ENCODE measurements at places on chromosomes 3 and 15.

DNA sequence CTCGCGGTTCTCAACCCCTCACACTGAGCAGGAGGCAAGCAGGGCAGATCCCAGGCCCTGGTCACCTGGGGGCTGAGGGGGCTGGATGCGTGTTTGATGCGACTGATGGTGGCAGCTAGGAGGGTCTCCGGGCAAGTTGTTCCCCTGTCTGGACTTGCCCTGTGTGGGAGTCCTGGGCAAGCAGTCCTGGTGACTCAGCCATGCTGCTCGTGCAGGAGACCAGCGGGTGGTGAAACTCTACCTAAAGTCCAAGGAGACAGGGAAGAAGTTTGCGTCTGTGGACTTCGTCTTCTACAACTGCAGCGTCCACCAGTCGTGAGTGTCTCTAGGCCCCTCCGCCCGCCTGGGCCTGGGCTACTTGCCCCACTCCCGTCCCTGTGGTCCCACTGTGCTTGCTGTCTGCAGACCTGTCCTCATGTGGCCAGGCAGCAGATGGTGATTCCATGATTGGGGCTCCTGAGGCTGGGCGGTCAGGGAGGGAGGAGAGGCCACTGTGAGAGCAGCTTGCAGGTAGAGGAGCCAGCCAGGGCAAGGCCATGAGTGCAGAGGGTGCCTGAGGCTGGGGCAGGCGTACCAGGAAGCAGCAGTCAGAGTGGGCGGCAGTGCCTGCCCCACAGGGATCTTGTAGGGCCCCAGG lies 23.1 kb downstream of the PLXNA1 start:
- DNase-seq: no peak

GRCh38 chr3:28206479-28206878 lies 34.9 kb upstream of the CMC1 start:
- no peak for DNase-seq

GRCh38 chr3:9730657-9731205 lies 804 bp upstream of the BRPF1 start:
- DNase-seq: no peak

DNA sequence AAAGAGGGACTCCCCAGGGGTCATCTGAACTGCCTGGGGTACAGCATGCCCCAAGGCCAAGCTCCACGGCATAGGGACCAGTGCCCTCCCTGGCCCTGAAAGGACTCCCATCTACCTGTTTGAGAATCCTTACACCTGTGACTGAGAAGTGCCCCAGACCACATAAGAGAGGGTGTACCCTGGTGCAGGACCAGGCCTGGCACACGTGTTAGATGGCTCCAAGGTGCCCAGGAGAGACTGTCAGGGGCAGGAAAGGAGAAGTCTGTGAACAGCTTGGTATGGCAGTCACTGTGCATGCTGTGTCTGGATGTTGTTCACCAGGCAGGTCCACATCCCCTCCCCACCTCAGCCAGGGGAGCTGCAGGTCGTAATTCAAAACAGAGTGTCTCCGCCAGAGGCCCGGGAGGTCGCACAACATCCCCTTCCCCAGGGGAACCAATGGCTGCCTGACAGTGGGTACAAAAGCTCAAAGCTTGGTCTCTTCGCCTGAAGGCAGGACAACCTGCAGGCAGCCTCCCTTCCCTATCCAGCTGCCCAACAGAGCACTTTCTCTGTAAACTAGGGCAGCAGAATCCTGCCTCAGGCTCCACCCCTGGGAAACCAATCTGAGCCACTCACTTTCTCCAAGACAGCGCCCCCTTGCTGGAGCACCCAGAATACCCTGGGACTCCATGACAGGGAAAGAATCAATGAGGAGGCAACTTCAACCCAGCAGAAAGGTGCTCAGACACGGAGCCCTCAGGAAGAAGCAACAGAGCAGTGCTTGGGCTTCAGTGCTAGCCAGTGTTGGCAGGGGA lies 3.9 kb downstream of the NUP210 start:
- no peak for DNase-seq

DNA sequence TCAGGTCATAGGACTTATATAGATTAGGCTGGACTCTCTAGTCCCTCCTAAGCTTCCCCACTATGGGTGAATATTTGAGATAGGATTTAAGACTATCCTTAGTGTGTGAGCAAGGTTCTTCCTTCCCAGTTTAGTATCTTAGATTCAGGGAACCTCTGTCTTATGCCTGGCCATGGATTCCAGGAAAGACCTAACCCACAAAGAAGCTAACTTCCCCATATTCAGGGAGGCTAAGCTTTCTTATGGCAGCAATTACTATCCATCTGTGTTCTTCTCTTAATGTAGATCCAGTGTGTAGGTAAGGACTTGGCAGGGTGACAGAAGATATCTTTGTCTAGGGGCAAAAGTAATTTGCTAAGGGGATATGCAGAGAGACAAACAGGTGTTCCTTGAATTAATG lies 25.5 kb upstream of the PIK3R4 start:
- DNase-seq: no peak

GRCh38 chr15:40928821-40929659 lies at the start of gene DLL4:
Gene DLL4 (plus strand): TSS chr15:40929340. CDS start chr15:40929669, 329 bp downstream.
- DNase-seq: no peak

DNA sequence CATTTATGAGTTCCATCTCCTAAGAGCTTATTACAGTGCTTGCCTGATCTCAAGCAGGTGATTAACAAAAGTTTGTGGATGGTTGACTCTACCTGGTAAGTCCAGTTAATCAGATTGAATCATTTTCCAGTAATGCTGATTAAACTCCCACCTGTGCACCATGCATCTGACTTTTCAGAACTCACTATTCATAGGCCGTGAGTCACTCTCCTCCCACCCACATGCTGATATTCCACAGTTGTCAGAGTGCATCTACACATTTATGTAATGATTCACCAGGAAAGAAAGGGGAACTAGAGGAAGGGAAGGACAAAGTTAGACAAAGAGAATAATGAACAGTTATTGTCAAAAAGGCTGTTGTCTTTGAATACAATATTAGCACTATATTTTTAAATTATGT lies 106.2 kb upstream of the UBE3A start:
- no peak for DNase-seq

DNA sequence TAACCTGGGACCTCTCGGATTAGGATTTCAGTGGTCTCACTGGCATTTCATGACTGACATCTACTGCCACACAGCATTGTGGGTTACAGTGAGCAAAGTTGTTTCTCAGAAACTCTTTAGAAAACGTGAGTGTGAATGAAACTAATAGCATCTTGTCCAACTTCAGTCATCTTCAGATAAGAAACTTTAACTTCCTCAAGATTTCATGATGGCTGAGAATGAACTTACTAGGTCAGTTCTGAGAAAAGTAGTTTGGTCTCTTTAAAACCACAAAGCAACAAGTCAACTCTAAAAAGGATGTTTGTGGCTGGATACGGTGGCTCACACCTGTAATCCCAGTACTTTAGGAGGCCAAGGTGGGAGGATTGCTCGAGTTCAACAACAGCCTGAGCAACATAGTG lies 14.2 kb upstream of the HOMER2 start:
- DNase-seq: no peak

DNA sequence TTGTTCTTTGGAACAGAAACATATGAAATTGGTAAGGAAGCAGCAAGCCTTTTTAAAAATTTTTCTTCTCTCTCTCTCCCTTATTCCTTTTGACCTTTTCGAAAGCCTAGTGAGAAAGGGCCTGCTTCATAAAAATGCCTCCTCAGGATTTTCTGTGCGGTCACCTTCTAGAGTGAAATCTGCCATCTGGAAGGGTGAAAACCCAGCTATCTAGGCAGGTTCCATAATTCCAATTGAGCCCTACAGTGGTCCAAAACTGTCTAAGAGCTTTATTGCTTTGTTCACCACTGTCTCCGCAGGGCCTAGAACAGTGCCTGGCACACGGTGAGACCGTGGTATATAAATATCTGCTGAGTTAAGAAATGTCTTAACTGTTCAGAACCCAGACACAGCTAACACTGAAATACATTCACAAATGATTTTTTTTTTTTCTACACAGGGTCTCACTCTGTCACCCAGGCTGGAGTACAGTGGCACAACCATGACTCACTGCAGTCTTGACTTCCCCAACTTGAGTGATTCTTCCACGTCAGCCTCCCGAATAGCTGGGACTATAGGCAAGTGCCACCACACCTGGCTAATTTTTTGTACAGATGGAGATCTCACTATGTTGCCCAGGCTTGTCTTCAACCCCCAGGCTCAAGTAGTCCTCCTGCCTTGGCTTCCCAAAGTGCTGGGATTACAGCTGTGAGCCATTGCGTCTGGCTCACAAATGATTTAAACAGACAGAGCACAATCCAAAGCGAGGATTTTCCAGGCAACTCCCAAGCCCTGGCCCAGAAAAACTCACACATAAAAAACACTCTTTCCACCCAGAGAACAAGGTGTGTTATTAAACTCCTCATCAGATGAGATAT lies 64.4 kb downstream of the FRMD4B start:
- no peak for DNase-seq

- no peak for DNase-seq
Measured at GRCh38 chr15:36501063-36501678, 78.3 kb upstream of the CDIN1 start.

DNA sequence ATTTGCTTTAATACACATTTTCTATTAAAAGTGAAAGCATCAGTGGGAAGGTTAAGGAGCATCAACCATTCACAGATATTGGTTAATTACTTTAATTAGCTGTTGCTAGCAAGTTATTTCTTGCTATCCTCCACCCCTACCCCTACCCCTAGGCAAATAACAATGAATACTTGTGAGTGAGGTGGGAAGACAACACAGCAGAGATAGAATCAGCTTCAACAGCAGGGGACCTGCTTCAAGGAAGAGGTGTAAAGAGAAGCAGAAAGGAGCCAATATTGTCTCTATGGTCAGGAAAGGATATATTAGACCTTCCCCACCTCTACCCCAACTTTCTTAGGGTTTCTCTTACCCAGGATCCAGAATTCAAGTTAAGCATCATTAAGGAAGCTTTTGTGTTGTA lies 149.4 kb downstream of the SNRK start:
- DNase-seq: no peak

- DNase-seq: no peak
Measured at GRCh38 chr3:180875124-180875698, 37.3 kb upstream of the FXR1 start.

- DNase-seq: no peak
Measured at GRCh38 chr3:73072634-73073033, 11.2 kb downstream of the EBLN2 start.

GRCh38 chr3:60856257-60857046 lies 394.8 kb downstream of the FHIT start:
- DNase-seq: no peak

- no peak for DNase-seq
Measured at GRCh38 chr15:67685716-67686115, 139.6 kb upstream of the SKOR1 start.

DNA sequence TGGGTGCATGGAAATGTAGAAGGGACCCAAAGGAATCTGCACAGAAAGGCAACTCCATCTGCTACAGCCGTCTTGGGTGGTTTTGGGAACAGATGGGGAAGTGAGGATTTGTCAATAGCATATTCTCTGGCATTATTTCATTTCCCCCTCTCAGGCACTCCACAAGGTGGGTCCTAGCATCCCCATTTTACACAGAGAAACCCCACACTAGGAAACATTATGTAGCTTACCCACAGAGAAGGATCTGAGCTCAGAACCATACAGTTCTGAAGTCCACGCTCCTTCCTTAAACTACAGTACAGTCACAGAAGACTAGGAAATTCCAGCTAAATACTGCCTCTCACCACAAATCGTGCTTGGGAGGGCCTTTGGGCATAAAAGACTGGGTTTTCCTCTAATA lies 61.2 kb upstream of the CTNNB1 start:
- DNase-seq: no peak

DNA sequence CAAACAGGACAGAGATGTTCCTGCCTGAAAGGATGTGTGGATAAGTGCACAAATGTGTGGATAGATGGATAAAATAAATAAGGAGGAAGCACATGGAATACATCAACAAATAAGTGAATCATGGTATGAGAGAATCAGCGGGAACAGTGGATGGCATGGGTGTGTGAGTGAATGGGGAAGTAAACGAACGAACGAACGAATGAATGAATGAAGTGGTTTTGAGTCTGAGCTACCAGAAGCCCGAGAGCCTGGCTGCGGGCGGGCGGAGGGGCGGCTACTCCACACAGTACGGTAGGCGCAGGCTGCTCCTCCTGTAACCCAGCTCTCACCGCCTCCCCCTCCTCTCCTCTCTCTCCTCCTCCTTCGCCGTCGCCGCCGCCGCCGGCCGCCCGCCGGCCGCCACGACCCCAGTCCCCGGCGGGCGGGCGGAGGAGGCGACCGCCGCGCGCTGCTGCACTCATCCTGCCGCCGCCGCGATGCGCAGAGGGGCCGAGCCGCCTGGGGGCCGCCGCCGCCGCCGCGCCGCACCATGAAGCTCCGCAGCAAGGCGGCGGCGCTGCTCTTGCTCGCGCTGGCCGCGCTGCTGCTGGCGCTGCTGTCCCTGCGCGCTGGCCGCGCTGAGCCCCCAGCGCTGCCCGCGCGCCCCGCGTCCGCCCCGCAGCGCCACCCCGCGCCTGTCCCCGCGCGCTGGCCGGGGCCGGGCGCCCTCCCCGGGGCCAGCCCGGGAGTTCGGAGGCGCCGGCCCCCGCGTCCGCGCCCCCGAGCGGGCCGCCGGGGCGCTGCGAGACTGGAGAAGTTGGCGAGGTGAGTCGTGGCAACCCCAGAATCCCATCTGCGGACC lies at the start of gene GXYLT2:
Gene GXYLT2, plus strand, starts transcription at position 342 of the 841 bp plus-strand sequence. Its CDS starts 188 bp downstream, at position 530.
- no peak for DNase-seq

GRCh38 chr3:113228498-113229286 lies 17.3 kb downstream of the BOC start:
- DNase-seq: no peak

DNA sequence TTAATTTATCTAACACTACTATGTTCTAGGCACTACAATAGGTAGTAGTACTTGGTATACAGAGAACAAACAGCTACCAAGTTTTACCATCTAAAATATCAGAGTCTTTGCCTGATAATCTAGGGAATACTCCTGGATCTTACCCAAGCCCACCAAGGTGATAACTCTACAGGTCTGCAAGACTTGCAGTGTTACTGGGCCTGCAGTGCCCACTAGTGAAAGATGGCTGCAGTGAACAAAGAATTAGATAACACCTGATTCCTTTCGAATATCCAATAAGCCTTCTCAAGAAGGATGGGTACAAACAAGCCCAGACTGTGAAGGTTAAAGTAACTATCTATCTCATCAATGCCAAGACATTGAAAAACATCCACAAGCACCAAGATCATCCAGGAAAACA lies 317.0 kb upstream of the DCBLD2 start:
- no peak for DNase-seq

Measured in stimulated activated CD8-positive, alpha-beta memory T cell treated with anti-CD3 and anti-CD28 coated beads, Interleukin-12 subunit alpha, Interleukin-12 subunit beta, amount 100 ng/mL, for 4 hours (primary cell).